Jurkat, Clone E6-1 (cell line): ENCODE measurements at places on chromosomes 2 and 18.

DNA sequence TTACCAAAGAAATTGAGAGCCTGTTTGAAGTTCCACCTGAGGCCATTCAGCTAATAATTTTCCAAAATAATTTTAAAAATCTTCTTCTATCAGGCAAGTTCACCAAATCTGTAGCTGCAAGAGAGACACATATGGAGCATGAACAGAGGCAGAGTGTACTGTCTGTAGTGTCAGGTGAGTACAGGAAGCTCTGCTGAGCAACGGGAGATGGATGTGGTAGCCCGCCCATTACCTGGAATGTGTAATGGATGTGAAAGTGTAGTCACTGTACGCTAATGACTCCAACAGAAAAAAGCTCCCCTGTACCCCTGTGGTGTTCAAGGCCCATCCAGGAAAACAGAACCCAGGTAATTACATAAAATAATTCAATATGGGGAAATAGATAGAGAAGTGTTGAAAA, 311.5 kb downstream of the LRRTM4 start:
- no peak for DNase-seq

- no peak for DNase-seq
Observed at GRCh38 chr2:197158591-197159550, 151.7 kb downstream of the ANKRD44 start.

- no peak for DNase-seq
Observed at GRCh38 chr18:33584548-33585430, 6.8 kb downstream of the ASXL3 start.

DNA sequence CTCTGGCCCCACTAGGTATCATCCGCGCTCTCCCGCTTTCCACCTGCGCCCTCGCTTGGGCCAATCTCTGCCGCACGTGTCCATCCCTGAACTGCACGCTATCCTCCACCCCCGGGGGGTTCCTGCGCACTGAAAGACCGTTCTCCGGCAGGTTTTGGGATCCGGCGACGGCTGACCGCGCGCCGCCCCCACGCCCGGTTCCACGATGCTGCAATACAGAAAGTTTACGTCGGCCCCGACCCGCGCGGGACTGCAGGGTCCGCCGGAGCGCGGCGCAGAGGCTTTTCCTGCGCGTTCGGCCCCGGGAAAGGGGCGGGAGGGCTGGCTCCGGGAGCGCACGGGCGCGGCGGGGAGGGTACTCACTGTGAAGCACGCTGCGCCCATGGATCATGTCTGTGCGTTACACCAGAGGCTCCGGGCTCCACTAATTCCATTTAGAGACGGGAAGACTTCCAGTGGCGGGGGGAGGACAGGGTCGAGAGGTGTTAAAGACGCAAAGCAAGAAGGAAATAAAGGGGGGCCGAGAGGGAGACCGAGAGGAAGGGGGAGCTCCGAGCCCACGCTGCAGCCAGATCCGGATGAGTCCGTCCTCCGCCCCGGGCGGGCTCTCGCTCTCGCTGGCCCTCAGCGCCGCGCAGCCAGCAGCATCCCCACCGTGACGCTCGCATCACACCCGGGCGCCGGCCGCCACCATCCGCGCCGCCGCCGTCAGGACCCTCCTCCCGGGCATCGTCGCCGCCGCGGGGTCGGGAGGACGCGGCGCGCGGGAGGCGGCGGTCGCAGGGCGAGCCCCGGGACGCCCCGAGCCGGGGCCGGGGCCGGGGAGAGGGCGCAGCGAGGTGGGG, 664 bp downstream of the NETO1 start:
- no peak for DNase-seq

DNA sequence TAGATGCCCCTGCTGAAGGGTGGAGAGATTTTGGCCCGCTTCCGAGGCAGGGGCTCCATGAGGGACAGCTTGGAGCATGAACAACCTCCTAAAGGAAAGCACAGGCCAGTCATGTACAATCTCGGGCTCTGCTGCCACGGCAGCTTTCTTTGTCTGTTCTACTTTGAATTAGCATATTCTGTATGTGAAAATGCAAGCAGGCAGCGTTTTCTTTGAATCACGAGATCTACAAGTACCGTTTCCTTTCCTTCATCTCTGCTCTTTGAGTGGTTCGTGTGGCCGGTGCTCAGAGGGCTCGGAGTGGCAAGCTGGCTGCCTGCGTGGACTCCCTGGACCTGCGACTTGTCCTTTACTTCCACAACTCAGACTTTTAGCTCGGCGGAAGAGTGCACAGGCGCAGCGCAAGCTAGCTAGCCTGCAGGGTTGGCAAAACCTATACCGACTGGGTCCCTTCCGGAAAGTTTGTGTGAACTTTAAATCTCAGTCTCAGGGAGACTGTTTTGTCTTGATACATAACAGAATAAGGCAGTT, 6.9 kb downstream of the TWIST2 start:
- DNase-seq = no peak

- DNase-seq = no peak
Observed at GRCh38 chr18:45156946-45157345, 458.3 kb upstream of the SLC14A2 start.

DNA sequence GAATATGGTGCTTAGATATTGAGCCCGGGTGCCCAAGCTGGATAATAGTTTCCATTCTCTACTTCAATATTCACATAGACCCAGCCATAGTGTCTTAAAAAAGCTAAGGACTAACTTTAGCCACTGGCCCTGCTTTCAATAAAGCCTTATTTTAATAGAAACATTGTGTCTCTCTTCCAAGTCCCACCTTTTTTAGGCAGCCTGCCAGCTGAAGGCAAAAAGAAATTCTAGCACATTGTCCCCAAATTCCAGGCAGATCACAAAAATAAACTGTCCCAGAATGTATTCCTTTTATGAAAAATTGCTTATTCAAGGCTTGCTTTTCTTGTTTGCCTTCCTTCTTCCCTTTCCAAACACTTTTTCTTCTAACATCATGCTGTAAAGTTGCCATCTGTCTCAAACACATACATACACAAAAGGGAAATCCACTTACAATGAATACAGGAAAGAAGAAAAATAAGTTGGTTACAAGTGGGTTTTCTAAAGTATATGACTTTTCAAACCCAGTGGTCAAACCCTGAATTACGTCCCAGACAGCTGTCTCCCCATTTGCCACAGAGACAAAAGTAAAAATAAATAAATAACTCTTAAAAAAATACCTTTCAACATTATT, 778.5 kb downstream of the BCL11A start:
- peak; percentile 14 for DNase-seq

GRCh38 chr2:136065907-136066306, 52.0 kb downstream of the CXCR4 start:
- no peak for DNase-seq

- no peak for DNase-seq
Observed at GRCh38 chr2:222241128-222241870, 57.5 kb downstream of the PAX3 start.

- DNase-seq = no peak
Observed at GRCh38 chr18:37986665-37987064, 421.1 kb upstream of the CELF4 start.

- DNase-seq = no peak
Observed at GRCh38 chr2:137638932-137639331, 325.3 kb upstream of the HNMT start.

- no peak for DNase-seq
Observed at GRCh38 chr2:105611811-105612424, 132.8 kb upstream of the NCK2 start.

DNA sequence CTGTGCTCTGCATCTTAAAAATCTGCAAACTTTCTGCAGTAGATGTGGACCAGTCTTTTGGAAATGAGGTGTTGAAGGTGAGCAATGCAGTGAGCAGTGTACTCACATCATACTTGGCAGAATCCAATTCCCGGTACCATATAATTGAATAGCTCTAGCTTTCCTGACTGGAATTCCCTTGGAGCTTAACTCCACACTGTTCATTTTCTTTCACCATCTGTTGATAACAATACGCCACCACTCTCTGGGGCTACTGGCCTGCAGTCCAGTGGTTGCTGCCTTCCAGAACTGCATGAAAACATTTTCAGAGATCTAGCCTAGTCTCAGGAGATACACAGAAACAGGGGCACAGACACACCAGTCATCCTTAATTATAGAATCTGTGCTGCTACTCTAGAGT, 820.0 kb upstream of the NXPH2 start:
- no peak for DNase-seq

DNA sequence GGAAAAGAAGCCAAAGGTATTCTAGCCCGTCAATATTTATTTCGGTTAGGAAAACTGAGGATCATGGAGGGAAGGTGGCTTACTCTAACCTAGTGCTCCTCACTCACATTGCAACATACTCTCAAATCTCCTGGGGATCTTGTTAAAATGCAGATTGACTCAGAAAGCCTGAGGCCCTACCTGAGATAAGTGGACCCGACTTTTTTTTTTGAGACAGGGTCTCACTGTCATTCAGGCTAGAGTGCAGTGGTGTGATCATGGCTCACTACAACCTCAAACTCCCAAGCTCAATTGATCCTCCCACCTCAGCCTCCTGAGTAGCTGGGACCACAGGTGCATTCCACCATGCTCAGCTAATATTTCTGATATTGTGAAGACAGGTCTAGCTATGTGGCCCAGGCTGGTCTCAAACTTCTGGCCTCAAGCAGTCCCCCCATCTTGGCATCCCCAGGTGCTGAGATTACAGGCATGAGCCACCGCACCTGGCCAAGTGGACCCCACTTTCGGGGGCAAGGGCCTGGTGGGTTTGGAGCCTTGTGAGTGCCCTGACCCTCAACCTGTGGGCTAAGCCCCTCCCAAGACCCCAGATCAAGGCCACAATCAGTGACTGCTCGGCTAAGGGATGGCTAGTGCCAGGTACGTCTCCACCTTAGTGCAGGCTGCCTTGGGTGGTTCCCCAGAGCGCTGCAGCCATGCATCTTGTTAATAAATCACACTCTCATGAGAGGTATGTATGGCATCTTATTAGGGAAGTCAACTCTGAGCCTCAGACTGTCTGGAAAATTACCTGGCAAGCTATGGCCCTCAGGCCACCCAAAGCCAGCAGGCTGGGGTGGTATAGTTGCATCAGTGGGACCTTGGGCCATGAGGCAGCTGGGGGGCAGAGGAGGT, 1.1 kb upstream of the NEURL3 start:
- DNase-seq = no peak

- no peak for DNase-seq
Observed at GRCh38 chr2:9753276-9753600, 90.0 kb upstream of the TAF1B start.

- no peak for DNase-seq
Observed at GRCh38 chr2:231394211-231395141, 1.0 kb upstream of the B3GNT7 start.

- DNase-seq = no peak
Observed at GRCh38 chr2:121707920-121708361, 28.7 kb downstream of the NIFK start.

DNA sequence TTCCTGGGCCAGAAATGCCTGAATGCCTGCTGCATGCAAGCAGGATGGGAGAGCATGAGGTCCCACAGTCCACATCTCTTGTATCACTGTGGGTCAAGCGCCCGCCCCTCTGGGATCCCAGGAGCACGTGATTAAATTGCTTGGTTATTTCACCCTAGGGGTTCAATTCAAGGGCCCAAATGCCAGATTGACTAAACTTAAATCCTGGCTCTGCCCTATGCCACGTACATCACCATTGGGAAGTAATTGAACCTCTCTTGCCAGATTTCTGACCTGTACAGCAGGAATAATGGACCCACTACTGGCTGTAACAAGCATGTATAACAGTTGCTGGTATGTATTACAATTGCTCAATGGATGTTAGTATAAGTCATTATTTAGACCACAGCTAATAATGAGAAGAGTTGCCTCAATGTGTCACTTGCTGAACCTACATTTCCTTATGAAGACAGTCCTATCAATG, 19.9 kb downstream of the FHL2 start:
- no peak for DNase-seq

DNA sequence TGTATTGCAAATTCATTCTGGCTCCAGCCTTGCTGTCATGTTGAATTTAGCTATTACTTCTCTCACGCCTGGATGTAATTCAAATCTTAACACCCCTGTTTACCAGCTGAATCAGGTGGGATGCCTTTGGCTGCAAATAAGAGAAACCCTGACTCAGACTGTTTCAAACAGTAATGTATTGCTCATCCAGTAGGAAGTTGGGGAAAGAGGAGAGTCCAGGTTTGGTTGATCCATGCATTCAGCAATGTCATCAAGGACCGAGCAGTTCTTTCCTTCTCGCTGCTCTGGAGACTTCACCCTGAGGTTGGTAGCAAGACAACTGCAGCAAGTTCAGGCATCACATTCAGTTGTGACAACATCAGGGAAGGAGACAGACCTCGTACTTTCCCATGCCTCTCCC, 6.4 kb upstream of the DARS1 start:
- DNase-seq = no peak

GRCh38 chr2:45598545-45598944, 12.5 kb downstream of the SRBD1 start:
- DNase-seq = no peak

DNA sequence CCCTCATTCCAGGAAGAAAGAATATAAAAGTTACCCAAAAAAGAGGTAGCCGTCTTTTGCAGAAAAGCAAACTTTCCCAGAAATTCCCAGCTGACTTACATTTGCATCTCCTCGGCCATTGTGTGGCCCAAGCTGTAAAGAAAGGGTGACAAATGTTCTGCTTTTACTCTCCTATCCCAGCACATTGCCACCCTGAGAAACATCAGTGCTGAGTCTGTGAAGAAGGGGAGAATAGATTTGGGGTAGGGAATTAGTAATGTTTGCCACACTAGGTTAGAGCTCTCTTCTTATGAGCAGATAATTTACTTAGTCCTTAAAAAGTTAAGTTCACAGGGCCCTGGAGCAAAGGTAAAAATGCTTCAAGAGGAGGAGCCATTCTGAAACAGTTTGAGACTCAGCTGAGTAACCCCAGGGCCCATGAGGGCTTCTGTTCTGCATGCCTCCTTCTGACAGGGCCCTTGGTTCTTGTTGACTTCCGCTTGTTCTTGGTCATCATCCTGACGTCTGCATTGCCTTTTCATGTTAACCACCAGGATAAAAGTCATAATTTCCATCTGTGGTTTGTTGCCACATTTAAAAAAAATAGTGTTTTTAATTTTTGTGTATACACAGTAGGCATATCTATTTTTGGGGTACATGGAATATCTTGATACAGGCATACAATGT, 550.7 kb downstream of the RNF144A start:
- DNase-seq = no peak

GRCh38 chr2:67839668-67840067, 223.1 kb downstream of the C1D start:
- DNase-seq = no peak

- no peak for DNase-seq
Observed at GRCh38 chr2:176405477-176405876, 136.2 kb downstream of the MTX2 start.

- no peak for DNase-seq
Observed at GRCh38 chr18:3592864-3593263, 142.9 kb downstream of the TGIF1 start.

DNA sequence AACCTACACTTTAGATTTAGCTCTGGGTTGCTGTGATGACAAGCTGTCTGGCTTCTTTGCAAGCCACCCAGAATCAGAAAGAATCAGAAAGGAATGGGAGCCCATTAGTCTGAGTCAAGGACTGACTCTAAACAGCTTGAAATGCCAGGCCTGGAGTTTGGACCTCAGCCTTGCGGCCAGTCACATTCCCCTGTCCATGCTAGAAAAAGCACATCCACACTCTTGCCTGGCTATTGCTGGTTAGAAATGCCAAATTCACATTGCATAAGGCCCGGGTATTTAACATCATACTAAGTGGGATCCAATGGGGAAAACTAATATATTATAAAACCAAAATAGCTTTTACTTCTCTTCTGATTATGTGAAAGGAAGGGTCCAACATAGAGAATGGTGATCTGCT, 756.8 kb upstream of the KLHL29 start:
- no peak for DNase-seq
